Occipital lobe (tissue), 3 donors: ENCODE measurements at places on chromosomes 6 and 20. TPM values are rescaled to one million over a fixed set of nuclear protein-coding genes. Genes with fewer than 3 reads are reported as not detected.

GRCh38 chr6:160240691-160241084, 17.9 kb downstream of the SLC22A2 start:
- DNase-seq: no peak

GRCh38 chr20:38164069-38164468, 1.0 kb downstream of the TGM2 start:
- DNase-seq: no peak

DNA sequence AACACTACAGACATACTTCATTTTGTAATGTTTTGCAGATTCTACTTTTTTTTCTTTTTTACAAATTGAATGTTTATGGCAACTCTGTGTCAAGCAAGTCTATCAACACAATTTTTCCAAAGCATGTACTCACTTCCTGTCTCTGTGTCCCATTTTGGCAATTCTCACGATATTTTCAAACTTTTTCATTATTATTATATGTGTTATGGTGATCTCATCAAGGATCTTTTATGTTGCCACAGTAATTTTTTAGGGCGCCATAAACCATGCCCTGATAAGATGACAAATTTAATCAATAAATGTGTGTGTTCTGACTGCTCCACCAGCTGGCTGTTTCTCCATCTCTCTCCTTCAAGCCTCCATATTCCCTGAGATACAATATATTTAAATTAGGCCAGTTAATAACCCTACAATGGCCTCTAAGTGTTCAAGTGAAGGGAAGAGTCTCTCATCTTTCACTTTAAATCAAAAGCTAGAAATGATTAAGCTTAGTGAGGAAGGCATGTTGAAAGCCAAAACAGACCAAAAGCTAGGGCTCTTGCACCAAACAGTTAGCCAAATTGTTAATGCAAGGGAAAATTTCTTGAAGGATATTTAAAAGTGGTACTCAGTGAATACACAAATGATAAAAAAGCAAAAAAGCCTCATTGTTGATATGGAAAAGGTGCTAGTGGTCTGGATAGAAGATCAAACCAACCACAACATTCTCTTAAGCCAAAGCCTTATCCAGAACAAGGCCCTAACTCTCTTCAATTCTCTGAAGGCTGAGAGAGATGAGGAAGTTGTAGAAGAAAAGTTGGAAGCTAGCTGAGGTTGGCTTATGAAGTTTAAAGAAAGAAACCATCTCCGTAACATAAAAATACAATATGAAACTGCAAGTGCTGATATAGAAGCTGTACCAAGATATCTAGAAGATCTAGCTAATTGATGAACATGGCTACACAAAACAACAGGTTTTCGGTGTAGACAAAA, 194.4 kb upstream of the TAB2 start:
- DNase-seq: no peak

DNA sequence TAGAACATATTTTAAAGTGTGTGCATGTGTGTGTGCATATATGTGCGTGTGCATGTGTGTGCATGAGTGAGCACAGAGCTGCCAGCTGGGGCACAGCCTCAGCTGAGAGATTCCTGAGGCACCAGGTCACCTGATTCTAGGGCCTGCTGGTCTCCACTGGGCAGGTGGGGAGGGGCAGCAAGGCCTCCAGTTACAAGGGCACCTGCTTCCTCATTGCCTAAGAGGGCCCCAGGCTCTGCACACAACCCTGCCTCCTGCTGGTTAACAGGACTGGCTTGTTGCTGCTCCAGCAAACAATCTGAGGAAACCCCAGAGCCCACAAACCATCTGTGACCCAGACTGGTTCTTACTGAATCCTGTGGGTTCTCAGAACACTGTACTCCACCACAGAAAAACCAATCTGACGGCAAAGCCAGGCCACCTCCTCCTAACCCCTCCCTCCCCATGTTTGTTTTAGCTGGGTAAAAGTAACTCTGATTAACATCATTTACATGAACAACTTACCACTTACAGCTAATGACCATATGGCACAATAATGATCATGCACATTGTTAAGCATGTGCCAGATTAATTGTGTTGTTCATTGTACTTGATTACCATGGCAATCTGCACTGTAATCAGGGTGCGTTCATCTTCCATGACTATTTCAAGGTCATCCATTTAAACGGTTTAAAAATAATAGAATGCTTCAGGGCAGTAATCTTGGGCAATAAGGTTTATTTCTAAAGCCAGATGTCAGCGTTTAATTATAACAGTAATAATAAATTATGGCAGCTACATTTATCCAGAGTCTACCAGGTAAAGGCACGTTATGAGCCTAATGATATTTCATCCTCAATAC, 23.1 kb upstream of the UBE2J1 start:
- no peak for DNase-seq

DNA sequence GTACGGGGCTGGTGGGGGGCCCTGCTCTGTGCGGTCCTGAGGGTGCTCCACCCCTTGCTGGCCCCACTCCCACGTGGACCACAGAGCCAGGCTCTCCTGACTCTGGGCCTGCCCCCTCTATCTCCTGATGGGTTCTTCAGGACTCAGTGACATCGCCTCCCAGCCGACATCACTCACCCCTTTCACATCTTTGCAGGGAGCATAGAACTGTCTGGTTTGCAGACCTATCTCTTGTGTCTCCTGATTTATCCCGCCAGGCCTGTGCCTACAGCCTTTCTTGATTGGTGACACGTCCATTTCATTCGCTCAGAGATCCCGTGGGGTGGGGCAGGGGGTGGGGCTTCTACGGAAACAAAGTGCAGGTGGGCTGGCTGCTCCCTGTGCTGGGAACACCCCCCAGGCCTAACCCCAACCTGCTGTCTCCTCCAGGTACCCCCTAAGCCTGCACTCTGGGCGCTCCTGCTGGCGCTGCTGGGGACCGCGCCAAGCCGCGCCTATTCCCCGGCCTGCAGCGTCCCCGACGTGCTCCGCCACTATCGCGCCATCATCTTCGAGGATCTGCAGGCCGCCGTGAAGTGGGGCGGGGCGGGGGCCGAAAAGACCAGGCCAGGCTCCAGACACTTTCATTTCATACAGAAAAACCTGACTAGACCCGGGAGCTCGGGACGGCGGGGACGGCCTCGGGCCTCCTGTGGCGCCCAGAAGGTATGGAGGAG, 1.7 kb downstream of the C20orf204 start:
- no peak for DNase-seq

DNA sequence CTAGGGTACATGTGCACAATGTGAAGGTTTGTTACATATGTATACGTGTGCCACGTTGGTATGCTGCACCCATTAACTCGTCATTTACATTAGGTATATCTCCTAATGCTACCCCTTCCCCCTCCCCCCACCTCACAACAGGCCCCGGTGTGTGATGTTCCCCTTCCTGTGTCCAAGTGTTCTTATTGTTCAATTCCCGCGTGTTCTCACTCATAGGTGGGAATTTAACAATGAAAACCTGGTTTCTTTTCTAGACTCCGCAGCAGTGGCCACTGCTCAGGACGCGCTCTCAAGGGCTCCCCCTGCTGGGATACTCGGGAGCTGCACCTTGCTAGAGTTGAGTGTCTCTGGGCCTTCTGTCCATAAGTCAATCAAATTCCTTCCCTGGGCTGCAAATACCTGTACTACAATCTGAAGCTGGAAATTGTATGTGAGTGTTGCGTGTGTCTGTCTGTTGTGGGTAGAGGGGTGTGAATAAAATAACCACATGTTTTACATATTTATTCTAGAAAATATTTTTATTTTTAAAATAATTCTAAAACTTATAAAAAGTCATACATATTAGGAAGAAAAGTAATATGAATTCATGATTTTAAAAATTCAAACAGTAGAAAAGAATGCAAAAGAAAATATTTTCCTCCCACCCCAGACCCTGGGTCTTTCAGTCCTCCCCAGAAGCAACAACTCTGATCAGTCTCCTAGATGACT, 8.2 kb upstream of the CEP250 start:
- DNase-seq: peak; percentile 62

- no peak for DNase-seq
Measured at GRCh38 chr6:43748765-43749164, 21.2 kb upstream of the VEGFA start.

DNA sequence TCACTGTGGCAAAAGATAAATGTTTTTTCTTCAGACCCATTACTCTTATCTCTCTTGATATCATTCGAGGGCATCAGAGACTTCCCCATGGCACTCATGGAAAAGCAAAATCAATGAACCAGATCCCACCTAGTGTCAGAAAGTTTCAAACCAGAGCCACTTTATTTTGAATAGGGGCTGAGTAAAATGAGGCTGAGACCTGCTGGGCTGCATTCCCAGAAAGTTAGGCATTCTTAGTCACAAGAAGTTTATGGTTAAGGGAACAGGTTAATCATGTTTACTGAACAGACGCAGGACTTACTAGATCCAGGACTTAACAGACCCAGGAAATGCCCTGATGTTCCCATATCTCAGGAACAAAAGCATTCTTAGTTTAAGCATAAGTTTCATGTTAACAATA, 369.9 kb downstream of the BTBD3 start:
- DNase-seq: no peak

DNA sequence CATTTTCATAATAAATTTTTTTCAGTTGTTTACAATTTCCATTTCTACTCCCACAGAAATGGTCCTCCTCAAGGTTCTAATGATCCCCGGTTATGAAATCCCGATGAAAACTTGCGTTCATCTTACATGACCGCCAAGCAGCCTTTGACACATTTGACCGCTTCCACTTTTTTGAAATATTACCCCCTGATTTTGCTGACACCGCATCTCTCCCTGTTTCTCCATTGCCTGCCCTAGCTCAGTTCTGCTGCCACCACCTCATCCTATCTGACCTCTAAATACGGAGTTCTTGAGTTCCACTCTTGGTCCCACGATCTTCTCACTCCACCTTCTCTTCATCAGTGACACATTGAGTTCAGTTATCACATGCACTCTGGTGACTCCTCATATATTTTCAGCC, 74.1 kb downstream of the SLC35B3 start:
- DNase-seq: no peak

DNA sequence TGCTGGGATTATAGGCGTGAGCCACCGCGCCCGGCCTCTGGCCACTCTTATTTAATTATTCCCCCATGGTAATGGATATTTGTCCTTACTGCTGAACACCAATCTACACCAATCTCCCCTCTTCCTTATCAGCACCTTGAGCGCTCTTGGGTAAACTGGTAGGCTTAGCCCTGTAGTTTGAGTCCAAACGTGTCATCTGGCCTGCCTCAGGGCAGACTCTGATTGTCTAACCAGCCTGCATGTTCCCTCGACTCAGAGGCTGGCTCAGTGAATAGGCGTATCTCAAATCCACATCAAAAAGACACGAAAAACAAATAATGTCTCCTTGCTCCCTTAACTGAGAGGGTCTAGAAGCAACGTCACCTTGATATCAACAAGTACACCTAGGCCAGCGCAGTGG, 260.9 kb downstream of the TFAP2C start:
- no peak for DNase-seq

- DNase-seq: no peak
Measured at GRCh38 chr20:60851826-60852704, 400.0 kb upstream of the CDH4 start.

DNA sequence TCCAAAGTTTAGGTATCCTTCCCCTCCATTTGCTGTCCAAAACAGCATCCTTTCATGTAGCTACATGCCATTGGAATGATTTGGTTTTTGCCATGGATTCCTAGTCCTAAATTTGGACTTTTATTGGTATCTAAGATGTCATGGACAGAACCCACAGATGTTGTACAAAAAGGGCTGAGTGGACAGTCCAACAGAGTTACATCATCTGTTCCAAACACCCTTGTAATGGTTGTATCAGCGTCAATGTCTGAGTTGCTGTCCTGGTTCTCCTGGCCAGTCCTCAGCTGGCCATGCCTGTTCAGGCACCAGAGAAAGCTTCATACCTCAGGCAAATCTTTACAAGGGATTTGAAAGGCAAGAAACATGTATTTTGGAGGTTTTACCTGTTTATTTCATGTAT, 191.3 kb downstream of the ESR1 start:
- DNase-seq: no peak

DNA sequence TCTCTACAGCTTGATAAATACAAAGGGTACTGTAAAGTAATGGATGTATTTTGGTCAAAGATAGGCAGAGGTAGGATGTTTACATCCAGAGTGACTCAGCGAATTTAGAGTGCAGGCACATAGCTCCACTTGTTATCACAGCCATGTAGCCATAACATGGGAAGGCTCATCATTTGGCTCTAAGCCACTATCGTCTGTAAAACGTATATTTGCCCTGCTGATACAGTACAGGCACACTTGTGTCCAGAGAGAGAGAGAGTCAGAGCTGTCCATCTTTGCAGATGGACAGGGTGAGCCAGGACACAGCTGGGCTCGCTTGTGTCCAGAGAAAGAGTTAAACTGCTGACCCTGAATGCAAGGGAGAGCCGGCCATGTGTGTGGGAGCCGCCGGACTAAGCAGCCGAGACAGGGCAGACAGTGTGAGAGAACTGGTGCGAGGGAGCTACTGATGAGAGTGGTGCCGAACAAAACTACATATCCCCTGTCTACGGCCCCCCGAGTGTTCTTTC, 619.0 kb downstream of the DOK5 start:
- DNase-seq: no peak

DNA sequence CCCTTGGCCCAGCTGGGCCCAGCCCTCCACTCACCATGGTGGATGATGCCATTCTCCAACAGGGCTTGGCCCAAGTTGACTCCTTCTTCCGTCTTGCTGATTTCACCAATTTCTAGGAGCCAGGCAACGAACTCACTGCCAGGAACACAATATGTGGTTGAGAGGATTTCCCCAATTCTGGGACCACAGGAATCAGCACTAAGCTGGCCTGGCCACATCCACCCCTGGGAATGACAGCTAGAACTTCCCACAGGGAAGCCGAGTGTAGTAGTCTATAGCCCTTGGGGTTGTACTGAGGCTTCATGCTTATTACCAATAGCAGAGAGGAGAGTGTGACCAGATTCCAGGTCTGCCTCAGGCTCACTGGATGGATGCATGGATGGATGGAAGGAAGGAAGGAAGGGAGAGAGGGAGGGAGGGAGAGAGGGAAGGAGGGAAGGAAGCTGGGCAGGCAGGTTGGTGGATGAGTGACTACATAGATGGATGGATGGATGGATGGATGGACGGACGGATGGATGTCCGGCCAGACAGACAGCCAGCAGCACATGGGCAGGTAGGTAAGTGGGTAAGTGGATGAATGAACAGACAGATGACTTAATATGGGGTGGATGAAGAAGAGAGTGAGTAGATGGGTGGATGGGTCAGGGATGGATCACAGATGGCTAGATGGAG, 146.5 kb downstream of the PREX1 start:
- DNase-seq: no peak

GRCh38 chr6:168377856-168378832, 58.6 kb upstream of the DACT2 start:
- DNase-seq: no peak

KIAA1755 gene
- 0.94 TPM for total RNA-seq

LPIN3 gene
- 0.16 TPM for total RNA-seq

FOXF2 gene
- 1.2 TPM for total RNA-seq

FNDC1 gene
- 1.1 TPM for total RNA-seq

UST gene
- 48.5 TPM for total RNA-seq

CAGE1 gene
- total RNA-seq: under 0.01 TPM

FOXA2 gene
- total RNA-seq: not detected

GNMT gene
- total RNA-seq: not detected

PKHD1 gene
- total RNA-seq: under 0.01 TPM

SIRPB2 gene
- total RNA-seq: 0.62 TPM

COL20A1 gene
- 3.0 TPM for total RNA-seq

CYP39A1 gene
- 2.3 TPM for total RNA-seq
